ELF-1 (cell line): ENCODE measurements at places on chromosomes 5 and 9.

DNA sequence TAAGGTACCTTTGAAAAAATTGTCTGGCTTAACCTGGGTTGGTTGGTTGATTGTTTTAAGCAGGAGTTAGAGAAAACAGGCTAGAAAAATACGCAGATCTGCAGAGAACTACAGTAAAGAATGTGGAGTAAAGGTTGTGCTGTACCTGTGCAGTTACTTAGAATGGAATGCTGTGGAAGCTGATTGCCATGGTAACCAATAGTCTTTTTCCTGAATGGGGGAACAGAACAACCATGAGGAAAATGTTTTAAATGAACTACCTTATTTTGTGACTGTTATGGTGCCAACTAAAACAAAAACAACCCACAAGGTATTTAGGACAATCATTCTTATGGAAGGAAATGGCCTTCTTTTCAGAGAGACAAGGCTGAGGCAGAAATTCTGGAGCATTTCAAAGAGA, 4.8 kb upstream of the HOMER1 start:
- DNase-seq = no peak

- no peak for DNase-seq
These were observed 7.5 kb upstream of the PSAT1 start for GRCh38 chr9:78289474-78289873.

DNA sequence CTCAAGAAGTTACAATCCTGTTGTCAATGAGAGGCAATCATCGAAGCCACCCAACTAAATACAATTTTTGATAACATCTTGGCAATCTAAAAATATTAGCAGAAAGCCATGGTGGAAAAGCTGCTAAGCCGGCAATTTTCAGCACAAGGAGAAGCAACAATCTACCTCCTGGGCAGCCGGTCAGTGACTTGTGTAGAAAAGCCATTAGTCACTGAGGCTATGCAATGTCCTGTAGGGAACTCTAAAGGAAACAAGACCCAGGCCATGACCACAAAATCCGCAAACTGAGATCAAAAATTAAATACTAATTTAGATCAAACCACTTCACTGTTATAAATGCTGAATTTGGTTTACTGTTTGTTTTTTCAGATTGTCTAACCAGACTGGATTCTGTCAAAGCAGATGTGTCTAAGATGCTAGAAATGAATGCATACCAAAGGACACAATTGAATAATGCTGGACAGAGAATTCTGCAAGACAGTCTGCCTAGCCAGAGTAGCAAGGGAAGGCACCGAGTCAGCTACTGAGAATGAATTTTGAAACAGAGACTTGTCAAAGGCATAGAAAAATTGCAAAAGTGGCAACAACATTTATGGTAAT, 384.8 kb downstream of the PRELID2 start:
- DNase-seq = no peak

DNA sequence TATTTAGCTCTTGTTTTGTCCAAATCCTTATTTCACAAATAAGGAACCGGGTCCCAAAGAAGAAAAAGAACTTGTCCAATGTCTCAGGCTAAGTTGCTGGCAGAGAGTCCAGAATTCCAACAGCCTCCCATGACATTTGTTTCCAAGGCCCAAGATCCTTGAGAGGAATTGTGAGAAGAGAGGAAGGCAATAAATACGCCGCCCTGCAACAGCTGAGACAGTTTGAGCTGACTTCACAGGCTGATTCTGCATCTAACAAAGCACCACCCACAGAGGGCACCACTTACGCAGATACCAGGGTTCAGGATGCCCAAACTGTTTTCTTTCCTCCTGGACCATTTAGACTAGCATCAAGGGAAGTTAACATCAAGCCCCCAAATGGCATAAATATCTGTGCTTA, 211.3 kb downstream of the FAM114A2 start:
- peak; percentile 7 for DNase-seq

GRCh38 chr9:98057138-98057799, 737 bp downstream of the NANS start:
- DNase-seq = no peak

GRCh38 chr5:74251141-74252035, 389.1 kb downstream of the ENC1 start:
- DNase-seq = peak; percentile 75

GRCh38 chr9:4750023-4750673, 9.1 kb upstream of the AK3 start:
- peak; percentile 56 for DNase-seq

GRCh38 chr5:157611571-157612476, 36.2 kb upstream of the ADAM19 start:
- DNase-seq = peak; percentile 4

GRCh38 chr9:18297056-18297841, 176.7 kb upstream of the ADAMTSL1 start:
- DNase-seq = peak; percentile 23

DNA sequence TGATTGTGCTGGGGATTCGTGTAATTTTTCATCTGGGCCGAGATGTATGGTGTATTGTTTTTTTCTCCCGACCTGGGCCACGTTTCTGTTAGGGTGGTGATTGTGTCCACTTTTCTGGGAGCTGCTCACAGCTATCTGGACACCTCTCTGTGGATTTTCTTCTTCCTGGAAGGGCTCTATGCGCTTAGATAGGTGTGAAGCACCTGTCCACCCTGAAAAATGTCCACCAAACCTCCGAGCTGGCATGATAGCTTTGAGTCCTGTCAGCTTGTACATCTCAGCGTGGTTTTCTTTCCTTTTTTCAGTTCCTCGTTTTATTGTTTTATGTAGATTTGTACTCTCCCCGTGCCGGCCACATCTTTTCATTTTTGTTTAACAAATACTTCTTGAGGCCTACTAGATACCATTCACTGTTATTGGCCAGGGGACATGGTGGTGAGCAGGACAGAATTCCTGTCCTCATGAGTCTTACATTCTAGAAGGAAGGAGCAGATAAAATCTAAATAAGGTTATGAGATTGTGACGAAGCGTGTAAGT, 1.1 kb downstream of the UGCG start:
- no peak for DNase-seq
